Progenitor cell of endocrine pancreas (in vitro differentiated cells): ENCODE measurements at places on chromosomes 1 and 21. TPM values are rescaled to one million over a fixed set of nuclear protein-coding genes. Genes with fewer than 3 reads are reported as not detected.

DNA sequence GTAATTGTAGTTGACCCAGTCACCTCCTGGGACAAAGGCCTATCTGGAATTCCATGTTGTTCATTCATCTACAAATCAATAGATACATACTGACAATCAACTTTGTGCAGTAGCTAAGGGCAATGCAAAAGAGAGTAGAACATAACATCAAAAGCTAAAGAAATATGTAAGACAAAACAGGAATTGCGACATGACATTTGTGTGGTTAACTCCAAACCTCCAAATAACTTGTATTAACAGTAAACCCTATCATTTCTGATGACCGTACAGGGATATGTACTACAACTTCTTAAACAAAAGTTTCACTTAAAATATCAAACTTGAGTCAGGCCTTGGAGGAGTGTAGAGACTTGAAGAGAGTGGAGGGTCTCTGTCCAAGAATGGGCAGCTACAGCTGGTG is 317.6 kb downstream of the SPATA17 start:
- peaks cover 1% of the 10 kb centered on the region for H3K36me3 ChIP-seq
- no peak overlapping the region for H3K4me3 ChIP-seq
- no peak for DNase-seq
- H3K27me3 ChIP-seq: no peaks in the 10 kb centered on the region
- peaks cover 35% of the 10 kb centered on the region for H3K4me1 ChIP-seq
- H3K27ac ChIP-seq: peak overlapping the region; percentile 8

DNA sequence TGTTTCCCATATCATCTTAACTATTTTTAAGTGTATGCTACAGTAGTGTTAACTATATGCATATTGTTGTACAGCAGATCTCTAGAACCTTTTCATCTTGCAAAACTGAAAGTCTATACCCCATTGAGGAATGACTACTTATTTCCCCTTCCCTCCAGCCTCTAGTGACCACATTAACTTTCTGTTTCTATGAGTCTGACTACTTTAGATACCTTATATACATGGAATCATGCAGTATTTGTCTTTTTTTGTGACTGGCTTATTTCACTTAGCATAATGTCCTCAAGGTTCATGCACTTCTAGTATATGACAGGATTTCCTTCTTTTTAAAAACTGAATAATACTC is 96.5 kb upstream of the BTG3 start:
- no peak for DNase-seq
- H3K27me3 ChIP-seq: no peaks in the 10 kb centered on the region
- H3K4me3 ChIP-seq: no peak overlapping the region

DNA sequence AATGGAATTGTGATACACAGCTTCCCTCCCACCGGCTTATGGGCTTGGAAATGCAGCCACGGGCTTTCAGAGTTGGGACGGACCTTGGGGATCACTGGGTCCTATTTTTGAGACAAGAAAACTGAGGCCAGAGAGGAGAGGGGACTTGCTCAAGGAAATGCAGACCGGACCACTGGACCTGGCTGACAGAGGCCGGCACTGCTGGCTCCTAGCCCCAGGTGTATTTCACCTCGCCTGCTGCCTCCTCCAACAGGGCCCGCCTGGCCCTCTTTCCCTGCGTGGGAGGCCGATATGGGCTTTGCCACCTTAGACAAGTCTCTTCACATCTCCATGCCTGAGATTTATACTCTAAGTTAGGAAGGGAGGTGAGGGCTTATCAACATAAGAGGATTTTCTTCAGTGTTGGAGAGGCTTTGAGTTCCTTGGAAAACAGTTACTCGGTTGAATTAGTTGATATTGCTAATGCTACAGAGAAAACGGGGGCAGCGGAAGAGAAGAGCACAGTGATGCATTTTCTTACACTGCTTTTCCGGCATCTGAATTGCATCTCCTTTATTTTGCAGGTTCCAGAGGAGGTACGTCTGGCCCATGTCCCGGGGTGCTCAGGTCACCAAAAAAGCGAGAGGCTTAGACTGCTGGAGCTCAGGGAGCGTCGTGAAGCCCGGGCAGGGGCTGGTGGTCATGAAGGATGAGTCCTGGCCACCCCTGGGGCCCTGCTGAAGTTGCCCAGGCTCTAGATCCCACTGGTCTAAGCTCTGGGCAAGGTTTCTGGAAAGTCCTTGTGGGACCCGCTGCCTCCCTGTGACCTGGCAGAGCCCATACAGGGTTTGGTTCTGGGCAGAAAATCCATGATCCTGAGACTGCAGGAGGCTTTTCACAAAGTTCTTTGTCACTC is 44.7 kb downstream of the CAPN2 start:
- H3K4me1 ChIP-seq: peaks cover 14% of the 10 kb centered on the region
- no peak for DNase-seq
- H3K27me3 ChIP-seq: peaks cover 60% of the 10 kb centered on the region
- H3K27ac ChIP-seq: no peak overlapping the region

Gene NEK2
- 17.6 and 20.8 TPM in 2 replicates for total RNA-seq

- peaks cover 5% of the 10 kb centered on the region for H3K4me1 ChIP-seq
- no peak overlapping the region for H3K4me3 ChIP-seq
- H3K27me3 ChIP-seq: peaks cover 6% of the 10 kb centered on the region
- H3K27ac ChIP-seq: no peak overlapping the region
Observed at GRCh38 chr1:119542492-119542946, 35.5 kb downstream of the HSD3B1 start.

DNA sequence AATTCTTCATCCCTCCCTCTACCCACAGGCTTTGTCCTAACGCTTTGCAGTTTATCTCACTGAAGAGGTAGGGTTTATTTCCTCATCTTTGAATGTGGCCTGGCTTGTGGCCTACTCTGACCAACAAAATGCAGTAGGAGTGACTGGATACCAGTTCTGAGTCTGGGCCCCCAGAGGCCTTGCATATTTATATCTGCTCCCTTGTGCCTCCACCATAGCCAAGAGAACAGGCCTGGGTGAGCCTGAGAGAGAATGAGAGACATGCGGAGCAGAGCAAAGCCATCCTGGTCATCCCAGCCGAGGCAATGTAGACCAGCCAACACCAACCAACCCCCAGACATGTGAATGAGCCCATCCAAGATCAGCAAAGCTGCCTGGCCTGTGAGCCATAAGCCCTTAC is 30.3 kb downstream of the SMIM12 start:
- H3K27me3 ChIP-seq: no peaks in the 10 kb centered on the region
- peaks cover 41% of the 10 kb centered on the region for H3K4me1 ChIP-seq
- H3K4me3 ChIP-seq: no peak overlapping the region
- no peak for DNase-seq

GRCh38 chr1:171803461-171804022 is 22.1 kb downstream of the METTL13 start:
- H3K4me3 ChIP-seq: no peak overlapping the region
- H3K27me3 ChIP-seq: no peaks in the 10 kb centered on the region
- no peaks in the 10 kb centered on the region for H3K4me1 ChIP-seq
- DNase-seq: no peak
- H3K36me3 ChIP-seq: no peaks in the 10 kb centered on the region

DNA sequence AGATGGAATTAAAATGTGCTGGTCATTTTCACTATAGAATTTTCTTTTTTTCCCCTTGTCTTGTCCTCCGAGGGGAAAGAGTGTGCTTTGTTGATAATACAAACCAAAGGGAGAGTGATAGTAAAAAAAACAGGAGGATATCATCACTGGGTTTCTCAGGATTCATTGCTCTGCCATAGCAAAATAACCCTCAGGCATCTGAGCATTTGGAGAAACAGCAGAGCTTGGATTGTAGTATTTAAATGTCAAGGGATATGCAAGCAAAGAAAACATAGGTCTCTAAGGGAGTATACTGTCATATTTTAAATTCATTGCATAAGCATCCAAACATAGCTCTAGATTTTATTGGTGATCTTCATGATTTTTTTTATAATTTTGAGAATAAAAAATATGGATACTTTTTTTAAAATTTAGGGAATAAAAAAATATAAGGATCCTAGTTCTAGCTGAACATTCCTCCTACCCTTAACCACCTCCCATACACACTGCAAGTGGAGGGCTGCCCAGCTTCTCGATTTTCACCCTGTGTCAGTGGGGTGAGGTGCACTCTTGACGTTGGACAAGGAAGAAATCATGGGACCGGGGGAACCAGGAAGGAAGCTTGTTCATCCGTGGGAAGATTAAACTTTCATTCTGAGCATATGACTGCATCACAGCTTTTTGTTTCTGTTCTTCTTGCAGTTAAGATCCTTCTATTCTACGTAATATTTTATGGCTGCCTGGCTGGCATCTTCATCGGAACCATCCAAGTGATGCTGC is 4.4 kb downstream of the ATP1B1 start:
- H3K27me3 ChIP-seq: no peaks in the 10 kb centered on the region
- H3K4me1 ChIP-seq: peaks cover 55% of the 10 kb centered on the region
- H3K4me3 ChIP-seq: peak overlapping the region; percentile 79
- DNase-seq: no peak
- H3K36me3 ChIP-seq: peaks cover 28% of the 10 kb centered on the region
- H3K27ac ChIP-seq: peak overlapping the region; percentile 97

Gene EXTL1
- 3.6 and 4.1 TPM in 2 replicates for total RNA-seq

Gene S100A8
- not detected in 2 replicates for total RNA-seq

DNA sequence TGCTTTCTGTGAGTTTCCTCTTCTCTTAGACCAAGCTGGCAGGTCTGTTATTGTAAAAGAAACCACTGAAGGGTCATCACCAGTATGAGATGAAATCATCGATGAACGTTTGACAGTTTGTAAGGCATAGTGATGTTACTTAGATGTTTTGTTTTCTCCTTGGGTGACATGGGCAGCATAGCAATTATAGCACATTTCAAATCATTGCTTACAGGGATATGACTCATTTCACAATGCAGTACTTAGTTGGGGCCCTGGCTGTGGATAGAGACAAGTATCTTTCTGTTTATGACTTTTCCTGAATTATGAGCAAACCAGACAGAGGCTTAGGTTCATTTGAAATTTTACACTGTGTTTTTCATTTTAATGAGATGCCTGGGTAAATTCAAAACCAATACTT is 313.0 kb downstream of the RWDD3 start:
- no peaks in the 10 kb centered on the region for H3K36me3 ChIP-seq
- peaks cover 3% of the 10 kb centered on the region for H3K4me1 ChIP-seq
- no peak overlapping the region for H3K27ac ChIP-seq

GRCh38 chr21:15289896-15290841 is 225.4 kb upstream of the NRIP1 start:
- no peak overlapping the region for H3K27ac ChIP-seq
- peak; percentile 47 for DNase-seq
- peak overlapping the region; percentile 11 for H3K4me3 ChIP-seq
- no peaks in the 10 kb centered on the region for H3K36me3 ChIP-seq
- H3K27me3 ChIP-seq: no peaks in the 10 kb centered on the region

Gene RNU1-4
- total RNA-seq: 3,923 and 3,957 TPM in 2 replicates

Gene NTRK1
- total RNA-seq: 0.36 TPM in 1 of 2 replicates, not detected in the other

GRCh38 chr21:36511484-36512220 is 31.7 kb upstream of the CLDN14 start:
- H3K27ac ChIP-seq: no peak overlapping the region
- no peak overlapping the region for H3K4me3 ChIP-seq
- no peak for DNase-seq
- no peaks in the 10 kb centered on the region for H3K36me3 ChIP-seq
- peaks cover 2% of the 10 kb centered on the region for H3K4me1 ChIP-seq
- H3K27me3 ChIP-seq: peaks cover 12% of the 10 kb centered on the region

- H3K36me3 ChIP-seq: peaks cover 2% of the 10 kb centered on the region
- H3K27ac ChIP-seq: no peak overlapping the region
- DNase-seq: no peak
- no peaks in the 10 kb centered on the region for H3K27me3 ChIP-seq
- H3K4me3 ChIP-seq: no peak overlapping the region
- H3K4me1 ChIP-seq: peaks cover 41% of the 10 kb centered on the region
Observed at GRCh38 chr1:201742955-201743805, 85.8 kb upstream of the IPO9 start.

DNA sequence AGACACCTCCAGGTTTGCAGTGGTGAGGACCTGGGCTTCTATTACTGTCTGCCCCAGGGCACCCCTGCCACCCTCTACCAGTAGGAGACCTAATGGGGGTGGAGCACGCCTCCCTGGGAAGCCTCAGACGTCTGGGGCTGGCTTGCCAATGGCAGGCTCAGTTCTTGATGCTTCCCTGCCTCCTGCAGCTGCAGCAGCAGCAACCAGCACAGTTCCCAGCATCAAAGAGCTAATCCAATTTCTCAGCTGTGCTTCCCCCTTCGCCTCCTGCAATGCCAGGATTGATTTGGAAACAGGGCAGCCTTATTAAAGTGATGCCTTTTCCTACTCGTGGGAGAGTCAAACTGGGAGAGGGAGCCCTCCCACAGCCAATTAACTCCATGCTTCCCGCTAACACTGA is 8.2 kb downstream of the SYT2 start:
- H3K36me3 ChIP-seq: no peaks in the 10 kb centered on the region
- DNase-seq: no peak

Gene ZC3H11A
- total RNA-seq: 98.9 and 100 TPM in 2 replicates

- no peaks in the 10 kb centered on the region for H3K36me3 ChIP-seq
- DNase-seq: no peak
- H3K27me3 ChIP-seq: peaks cover 30% of the 10 kb centered on the region
- peak overlapping the region; percentile 35 for H3K4me3 ChIP-seq
- H3K27ac ChIP-seq: peak overlapping the region; percentile 69
Observed at GRCh38 chr1:244231572-244232315, 180.7 kb downstream of the ZBTB18 start.

- H3K4me1 ChIP-seq: no peaks in the 10 kb centered on the region
- H3K36me3 ChIP-seq: peaks cover 1% of the 10 kb centered on the region
- no peak overlapping the region for H3K27ac ChIP-seq
- peaks cover 7% of the 10 kb centered on the region for H3K27me3 ChIP-seq
Observed at GRCh38 chr1:24894002-24894401, 36.1 kb downstream of the RUNX3 start.
